ENCODE measurements at places on chromosomes 3 and 15.

DNA sequence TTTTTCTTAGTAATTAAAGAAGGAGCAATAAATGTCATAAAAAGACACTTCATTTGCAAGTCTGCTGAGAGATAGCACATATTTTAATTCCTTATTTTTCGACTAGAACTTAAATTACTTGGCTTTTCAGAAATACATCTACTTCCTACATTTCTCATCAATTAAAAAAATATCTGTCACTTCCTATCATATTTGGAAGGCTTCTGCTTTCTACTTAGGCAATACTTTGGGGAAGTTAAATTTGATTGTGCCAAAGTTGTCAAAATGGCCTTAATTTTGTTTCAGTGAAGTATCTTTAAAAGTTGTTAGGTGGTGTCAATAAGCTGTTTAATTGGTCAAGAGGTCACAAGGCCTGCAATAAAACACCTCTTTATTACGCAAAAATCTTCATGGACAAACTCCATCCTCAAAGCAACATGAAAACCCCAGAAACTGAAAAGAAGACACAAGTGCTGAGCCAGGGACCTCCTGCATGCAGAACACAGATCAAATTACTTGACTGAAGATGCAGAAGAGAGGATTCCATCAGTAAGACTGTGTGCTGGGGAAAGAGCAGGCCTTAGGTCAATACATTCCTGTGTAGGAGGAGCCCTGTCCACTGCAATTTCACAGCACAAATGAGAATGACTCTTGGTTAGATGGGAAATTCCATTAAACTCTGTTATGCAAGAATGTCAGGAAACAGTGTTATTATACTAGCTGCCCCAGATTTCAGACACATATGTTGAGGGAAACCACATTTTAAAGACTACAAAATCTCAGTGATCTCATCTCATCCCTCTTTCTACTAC lies 48.0 kb upstream of the FSTL1 start:
- DNase-seq: no peak

- no peak for DNase-seq
Measured at GRCh38 chr3:18282507-18282906, 142.6 kb downstream of the SATB1 start.

DNA sequence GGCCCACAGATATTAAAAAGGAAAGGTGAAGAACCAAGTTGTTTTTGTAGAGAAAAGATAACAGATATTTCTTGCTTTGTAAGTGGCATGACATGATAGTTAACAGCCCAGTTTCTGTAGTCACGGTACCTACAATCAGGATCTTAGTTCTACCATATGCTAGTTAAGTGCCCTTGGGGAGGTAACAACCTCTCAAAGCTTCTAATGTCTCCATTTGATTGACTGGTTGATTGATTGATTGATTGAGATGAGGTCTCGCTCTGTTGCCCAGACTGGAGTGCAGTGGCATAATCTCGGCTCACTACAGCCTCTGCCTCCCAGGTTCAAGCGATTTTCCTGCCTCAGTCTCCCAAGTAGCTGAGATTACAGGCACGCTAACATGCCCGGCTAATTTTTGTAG lies 28.5 kb downstream of the SENP5 start:
- no peak for DNase-seq

- DNase-seq: no peak
Measured at GRCh38 chr3:159929171-159930141, 59.2 kb upstream of the IL12A start.

GRCh38 chr3:114362815-114363214 lies 69.0 kb downstream of the TIGIT start:
- DNase-seq: no peak

DNA sequence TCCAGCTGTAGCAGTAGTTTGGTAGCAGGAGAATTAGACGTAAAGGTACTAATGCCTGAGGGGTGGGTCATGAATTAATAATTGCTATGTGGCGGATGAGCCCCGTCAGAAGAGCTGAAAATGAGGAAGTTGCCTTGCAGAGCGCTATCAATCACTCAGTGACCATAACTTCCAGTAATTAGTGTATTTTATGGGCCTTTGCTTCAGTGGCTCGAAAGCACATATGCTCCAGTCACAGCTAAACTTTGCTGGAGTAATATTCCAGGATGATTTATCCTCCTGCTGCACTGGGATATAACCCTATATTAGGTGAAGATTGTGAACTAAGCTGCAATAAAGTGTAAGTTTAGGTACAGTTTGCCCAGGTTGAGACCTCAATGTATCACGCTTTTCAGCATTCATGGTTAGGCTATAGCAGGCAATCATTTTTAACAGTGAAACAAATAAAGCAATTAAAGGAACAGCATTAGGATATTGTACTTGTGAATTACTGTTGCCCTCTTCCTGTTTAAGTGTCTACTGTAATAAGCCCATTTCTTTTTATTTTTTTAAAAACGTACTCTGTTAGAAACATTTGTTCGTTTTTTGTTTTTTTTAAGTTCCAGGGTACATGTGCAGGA lies 104.6 kb upstream of the SKOR1 start:
- no peak for DNase-seq

- DNase-seq: no peak
Measured at GRCh38 chr3:170259907-170260306, 37.7 kb downstream of the PRKCI start.

GRCh38 chr3:143184099-143184498 lies 64.5 kb downstream of the CHST2 start:
- DNase-seq: no peak

- no peak for DNase-seq
Measured at GRCh38 chr3:196620161-196620604, 19.3 kb upstream of the NRROS start.
